T-helper 17 cell (primary cell): ENCODE measurements at places on chromosomes 5 and 9. TPM values are rescaled to one million over a fixed set of nuclear protein-coding genes. Genes with fewer than 3 reads are reported as not detected.

DNA sequence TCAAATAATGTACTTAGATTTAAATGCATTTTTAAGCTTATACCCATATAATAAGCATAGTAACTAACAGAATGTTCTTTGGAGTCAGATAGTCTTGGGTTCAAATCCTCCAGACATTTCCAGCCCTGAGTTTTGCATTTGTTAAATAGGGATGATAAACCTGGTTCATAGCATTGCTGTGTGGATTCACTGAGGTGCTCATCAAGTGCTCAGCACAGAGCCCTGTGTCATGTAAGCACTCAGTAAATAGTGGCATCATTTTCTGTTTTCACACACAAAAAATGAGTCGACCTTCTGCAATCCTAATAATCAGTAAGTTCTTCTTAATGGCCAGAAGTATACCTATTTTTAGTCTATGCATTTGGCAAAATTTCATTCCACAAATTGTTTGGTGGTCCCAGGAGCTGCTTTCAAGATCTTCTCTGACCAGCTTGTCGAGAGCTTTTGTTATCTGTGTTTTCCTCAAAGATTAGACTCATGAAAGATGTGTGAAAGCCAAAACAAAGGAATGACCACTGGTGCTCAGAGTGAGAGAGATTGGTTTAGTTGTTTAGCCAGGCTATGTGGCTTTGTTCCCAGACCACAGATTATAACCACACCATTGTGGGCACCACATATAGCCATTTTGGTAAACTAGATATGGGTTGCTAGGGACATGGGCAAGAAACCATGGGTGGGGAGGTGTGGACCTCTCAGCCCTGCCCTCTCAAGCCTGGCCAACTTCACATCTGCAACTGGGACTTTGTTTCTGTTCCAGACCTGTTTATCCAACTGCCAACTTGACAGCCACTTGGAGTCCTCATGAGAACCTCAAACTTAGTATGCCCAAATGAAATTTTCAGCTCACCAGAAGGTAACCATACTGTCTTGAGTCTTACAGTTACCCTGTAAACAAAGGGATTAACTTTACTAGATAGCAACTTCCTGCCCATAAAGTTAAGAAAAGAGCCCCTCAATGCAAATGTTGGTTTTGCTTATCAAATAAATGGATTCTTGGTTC is 45.0 kb downstream of the DOCK8 start:
- H3K4me3 ChIP-seq = no peak overlapping the region
- no peak for DNase-seq
- H3K4me1 ChIP-seq = peaks cover 6% of the 10 kb centered on the region

- peaks cover 42% of the 10 kb centered on the region for H3K27me3 ChIP-seq
- no peak for DNase-seq
- no peaks in the 10 kb centered on the region for H3K36me3 ChIP-seq
- H3K4me3 ChIP-seq = no peak overlapping the region
These were observed 50.3 kb upstream of the AFAP1L1 start for GRCh38 chr5:149221326-149221725.

DNA sequence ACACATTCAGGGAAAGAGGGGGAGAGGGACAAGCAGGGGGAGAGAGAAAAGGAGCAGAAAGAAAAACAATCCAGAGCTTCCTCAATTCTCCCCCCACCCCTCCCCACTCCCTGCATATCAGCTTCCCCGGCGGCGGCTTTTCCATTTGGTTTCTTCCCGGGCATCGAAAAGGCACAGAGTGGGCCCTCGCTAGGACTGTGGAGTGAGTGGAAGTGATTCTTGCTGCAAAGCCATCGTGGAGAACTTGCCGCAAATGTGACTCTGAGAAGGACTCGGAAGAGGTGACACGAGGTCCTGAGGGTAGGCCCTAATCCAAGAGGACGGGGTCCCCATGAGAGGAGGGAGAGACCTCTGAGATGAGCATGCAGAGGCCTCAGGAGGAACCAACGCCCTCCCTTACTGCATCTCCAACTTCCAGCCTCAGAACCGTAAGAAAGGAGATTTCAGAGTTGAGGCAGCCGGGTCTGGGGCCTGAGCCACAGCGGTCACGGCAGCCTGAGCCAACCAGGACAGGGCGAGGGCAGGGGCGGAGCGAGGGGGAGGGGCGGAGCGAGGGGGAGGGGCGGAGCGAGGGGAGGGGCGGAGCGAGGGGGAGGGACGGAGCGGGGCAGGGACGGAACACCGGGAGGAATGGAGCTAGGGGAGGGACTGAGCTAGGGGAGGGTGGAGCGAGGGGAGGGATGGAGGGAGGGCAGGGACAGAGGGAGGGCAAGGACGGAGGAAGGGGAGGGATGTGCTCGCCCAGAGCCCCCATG is 21.2 kb upstream of the SARDH start:
- peaks cover 4% of the 10 kb centered on the region for H3K27me3 ChIP-seq
- H3K4me3 ChIP-seq = no peak overlapping the region

GRCh38 chr5:144566747-144567420 is 396.2 kb downstream of the KCTD16 start:
- no peak for DNase-seq
- no peaks in the 10 kb centered on the region for H3K27me3 ChIP-seq
- no peaks in the 10 kb centered on the region for H3K4me1 ChIP-seq
- H3K36me3 ChIP-seq = no peaks in the 10 kb centered on the region

- no peak for DNase-seq
- H3K4me3 ChIP-seq = no peak overlapping the region
- H3K4me1 ChIP-seq = no peaks in the 10 kb centered on the region
- no peak overlapping the region for H3K27ac ChIP-seq
These were observed 134.6 kb downstream of the PHF2 start for GRCh38 chr9:93711002-93711401.

VCAN gene
- 34.2 TPM for total RNA-seq
